ENCODE measurements at places on chromosomes 11 and 22. TPM values are rescaled to one million over a fixed set of nuclear protein-coding genes. Genes with fewer than 3 reads are reported as not detected.

ACRV1 gene
- 0.13 TPM for polyA plus RNA-seq

FLRT1 gene
- polyA plus RNA-seq = 0.13 TPM

SERPIND1 gene
- not detected for polyA plus RNA-seq

OR51G2 gene
- not detected for polyA plus RNA-seq

LGALS12 gene
- polyA plus RNA-seq = not detected

SERPING1 gene
- 0.63 TPM for polyA plus RNA-seq

CTSF gene
- 23.0 TPM for polyA plus RNA-seq

ART1 gene
- polyA plus RNA-seq = not detected

TUB gene
- polyA plus RNA-seq = 13.2 TPM

KRTAP5-8 gene
- polyA plus RNA-seq = not detected

GAL gene
- 8.6 TPM for polyA plus RNA-seq

KCNK4 gene
- 0.12 TPM for polyA plus RNA-seq

PATE2 gene
- polyA plus RNA-seq = not detected
